GM12891 (cell line): ENCODE measurements at places on chromosomes 5 and 9.

GRCh38 chr5:101838435-101838834 lies 457.6 kb downstream of the SLCO4C1 start:
- no peak for DNase-seq

DNA sequence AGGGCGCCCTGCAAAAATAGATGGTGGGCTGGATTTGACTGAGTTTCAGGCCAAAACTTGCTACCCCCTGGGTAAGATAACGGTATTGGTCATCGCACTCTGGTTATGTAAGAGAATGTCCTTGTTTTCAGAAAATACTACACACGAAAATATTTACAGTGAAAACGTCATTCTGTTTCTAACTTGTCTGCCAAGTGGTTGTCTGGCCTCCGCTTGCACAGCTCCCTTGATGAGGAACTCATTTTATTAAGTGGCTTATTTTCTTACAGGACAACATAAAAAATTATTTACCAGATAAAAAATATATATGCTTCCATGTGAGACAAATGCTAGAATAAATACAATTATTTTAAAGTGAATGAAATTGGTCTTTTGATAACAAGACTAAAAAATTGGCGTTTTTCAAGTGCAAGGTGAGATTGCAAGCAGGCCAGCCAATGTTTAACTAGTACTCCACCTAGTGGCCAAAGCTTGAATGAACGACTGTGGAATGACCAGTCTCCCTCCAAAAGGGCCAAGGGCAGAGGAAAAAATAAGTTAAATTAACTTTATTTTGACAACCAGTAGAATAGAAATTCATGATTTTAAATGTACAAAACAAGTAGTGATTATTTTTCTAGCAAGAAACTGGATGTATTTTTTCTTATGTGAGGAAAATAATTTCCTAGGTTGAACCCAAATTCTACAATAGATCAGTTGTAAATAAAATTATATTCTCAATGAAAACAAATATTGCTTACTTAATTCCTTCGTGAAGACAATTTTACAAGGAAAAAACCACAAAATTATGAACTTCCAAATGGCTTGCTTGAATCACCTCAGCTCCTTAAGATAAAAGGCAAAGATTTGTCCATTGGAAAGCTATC lies 93.2 kb downstream of the ZFAND5 start:
- peak; percentile 37 for DNase-seq

DNA sequence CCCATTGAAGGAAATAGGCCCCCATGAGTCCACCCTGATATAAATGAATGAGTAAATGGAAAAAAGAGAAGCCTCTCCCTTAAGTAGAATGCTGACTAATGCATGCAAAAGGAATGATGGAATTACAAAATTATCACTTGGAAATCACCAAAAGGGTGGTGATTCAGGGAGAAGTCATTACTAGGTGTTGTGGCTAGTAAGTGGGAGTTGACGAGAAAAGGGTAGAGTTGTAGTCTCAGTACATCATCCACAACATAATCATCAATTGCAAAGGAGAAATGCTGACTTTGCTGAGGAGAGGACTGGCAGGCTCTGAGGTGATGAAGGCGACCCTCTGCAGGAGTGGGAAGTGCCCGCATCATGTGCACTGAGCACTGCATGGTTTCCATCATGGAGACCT lies 201.5 kb upstream of the S1PR3 start:
- DNase-seq, result no peak

GRCh38 chr5:5364932-5365331 lies 57.5 kb upstream of the ICE1 start:
- no peak for DNase-seq

DNA sequence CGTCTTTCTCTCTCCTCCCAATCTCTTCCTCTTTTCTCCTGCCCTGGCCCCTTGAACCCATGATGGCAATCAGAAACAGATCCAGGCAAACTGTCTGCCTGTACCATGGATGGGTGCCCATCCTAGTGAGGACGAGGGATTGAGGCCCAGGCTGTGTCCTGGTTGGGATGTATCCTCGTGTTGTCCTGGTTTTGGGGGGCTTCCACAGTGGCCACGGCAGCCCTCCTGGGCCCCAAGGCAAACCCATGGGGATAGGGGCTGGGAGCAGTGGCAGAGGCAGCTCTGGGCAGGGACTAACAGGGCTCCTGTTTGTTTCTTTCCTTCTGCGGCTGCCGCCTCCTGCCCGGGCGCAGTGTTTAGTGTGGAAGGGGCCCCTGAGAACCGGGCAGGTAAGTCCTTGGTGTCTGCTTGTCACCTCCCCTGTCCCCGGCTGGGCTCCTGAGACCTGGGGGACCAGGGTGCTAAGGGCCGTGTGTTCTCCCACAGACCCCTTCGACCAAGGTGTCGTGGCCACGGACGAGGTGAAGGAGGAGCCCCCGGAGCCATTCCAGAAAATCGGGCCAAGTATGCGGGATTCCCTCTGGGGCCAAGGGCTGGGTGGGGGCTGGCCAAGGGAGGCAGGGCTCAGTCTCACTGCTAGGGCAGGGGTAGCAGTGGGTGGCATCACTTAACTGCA lies 70.0 kb downstream of the AMBP start:
- DNase-seq, result no peak

GRCh38 chr5:179177711-179178575 lies 117.8 kb downstream of the ZNF354C start:
- no peak for DNase-seq

- no peak for DNase-seq
Observed at GRCh38 chr9:111843971-111844370, 49.2 kb upstream of the SHOC1 start.
